Osteocyte (in vitro differentiated cells): ENCODE measurements at places on chromosomes 16 and 17.

- no peak for DNase-seq
Measured at GRCh38 chr16:84141143-84141670, 3.8 kb downstream of the HSDL1 start.

DNA sequence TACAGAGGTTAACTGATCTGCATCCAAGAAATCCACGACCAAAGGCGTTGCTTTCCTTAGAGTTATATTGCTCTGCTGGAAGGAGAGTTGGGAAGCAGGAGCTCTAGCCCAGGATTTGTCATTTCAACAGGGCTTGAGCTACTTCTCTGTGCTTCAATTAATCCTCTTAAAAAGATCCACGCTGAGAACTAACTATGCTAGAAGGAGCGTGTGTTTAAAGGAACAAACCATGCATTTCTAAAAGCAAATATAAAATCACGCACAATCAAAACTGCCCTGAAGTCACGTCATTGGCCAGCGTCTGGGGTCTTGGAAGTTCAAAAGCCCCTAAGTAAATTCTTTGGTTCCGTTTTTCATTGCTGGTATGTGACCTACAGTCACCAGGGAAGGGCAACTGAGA is 1.1 kb downstream of the ARL6IP1 start:
- no peak for DNase-seq

- no peak for DNase-seq
Measured at GRCh38 chr16:72013389-72013788, 4.8 kb downstream of the DHODH start.

DNA sequence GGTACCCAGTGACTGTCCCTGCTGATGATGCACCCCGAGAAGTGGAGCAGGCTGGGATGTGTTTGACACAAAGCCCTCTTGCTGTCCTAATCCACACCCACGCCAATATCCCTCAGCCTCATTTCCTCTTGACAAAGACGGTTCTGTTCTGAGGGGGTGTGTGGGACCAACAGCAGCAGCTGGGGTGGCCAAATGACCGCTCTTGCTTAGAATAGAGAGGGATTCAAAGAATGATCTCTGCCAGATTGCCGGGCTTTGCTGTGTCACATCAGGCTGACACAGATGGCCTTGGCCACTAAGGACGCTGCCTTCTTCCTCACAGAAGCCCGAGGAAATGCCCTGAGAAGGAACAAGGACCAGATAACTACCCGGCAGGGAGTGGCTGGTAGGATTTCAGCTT is 250.7 kb downstream of the NTN1 start:
- DNase-seq = no peak

- no peak for DNase-seq
Measured at GRCh38 chr16:84874004-84874435, 54.2 kb downstream of the CRISPLD2 start.

DNA sequence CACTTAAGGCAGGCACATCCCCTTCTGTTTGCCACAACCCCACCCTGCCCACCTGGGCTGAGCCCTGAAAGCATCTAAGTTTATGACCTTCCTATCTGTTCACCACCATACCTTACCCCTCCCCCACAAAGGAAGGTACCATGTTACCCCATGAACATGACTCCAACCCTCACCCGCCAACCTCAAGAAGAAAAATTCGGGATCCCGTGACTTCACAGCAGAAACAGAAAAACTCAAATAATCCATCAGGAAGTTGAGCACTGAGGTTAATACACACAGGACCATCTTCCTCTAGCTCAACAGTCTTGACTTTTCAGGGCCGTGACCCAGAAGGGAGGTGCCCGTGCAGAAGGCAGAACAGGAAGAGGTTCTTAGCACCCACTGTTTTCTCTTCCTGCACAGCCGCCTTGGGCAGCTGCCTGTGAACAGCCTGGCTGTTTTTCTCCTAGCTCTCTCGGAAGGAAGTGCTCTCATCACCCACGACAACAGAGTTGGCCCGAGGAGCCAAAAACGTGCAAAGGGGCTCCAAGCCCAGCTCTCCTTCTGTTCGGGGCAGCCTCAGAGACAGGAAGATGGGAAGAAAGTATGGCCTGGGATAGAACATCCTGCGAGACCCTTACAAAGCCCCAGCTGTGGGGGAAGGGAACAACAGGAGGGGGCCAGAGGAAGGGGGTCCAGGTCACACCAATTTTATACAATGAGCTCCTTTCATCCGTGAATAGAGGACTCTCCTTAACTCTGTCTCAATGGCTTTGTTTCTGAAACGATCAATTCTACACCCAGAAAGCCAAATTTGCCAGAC is 101.1 kb downstream of the XYLT1 start:
- DNase-seq = no peak
